ENCODE measurements at places on chromosomes 1 and 21.

DNA sequence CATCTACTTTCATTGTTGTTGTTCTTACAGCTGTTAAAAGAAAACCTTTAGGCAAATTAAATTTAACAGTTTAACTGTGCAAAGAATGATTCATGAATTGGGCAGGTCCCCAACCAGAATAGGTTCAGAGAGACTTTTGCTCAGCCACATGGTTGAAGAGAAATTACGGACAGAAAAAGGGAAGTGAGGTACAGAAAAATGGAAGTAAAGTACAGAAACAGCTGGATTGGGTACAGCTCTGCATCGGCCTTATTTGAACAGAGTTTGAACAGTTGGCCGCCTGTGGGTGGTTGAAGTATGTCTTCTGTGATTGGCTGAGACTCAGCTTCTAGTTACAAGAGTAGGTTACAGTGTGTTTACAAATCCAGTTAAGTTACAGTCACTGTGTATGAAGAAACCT, 210.1 kb downstream of the FGGY start:
- peak; percentile 31 for DNase-seq

- DNase-seq = no peak
Observed at GRCh38 chr1:193040011-193040410, 19.1 kb downstream of the UCHL5 start.

DNA sequence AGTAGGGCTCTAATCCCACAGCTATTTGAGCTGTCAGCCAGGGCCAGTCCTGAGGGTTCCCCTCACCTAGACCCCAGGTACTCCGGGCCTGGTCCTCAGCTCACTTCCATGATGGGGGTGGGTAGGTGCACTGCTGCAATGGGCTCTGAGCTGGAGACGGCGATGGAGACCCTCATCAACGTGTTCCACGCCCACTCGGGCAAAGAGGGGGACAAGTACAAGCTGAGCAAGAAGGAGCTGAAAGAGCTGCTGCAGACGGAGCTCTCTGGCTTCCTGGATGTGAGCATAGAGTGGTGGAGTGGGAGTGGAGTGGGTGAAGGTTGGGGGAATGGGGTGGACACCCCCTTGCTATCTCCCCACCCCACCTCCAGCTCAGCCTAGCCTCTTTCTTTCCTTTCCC, 2.1 kb downstream of the S100A1 start:
- no peak for DNase-seq

GRCh38 chr1:112638110-112638428, 18.4 kb downstream of the CAPZA1 start:
- DNase-seq = no peak

DNA sequence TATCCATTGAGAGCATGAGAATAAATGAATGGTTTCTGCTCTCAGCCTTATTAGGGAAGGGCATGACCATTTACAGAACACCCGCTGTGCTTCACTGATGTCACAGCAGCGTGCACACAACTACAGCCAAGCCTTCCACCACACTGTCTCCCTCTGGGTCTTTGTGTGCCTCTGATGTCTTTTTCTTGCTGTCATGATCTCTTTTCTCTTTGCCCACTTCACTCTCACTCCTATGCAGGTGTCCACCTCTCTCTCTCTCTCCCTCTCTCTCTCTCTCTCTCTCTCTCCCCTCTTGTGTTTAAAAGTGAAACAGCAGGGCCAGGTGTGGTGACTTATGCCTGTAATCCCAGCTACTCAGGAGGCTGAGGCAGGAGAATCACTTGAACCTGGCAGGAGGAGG, 232.5 kb upstream of the JUN start:
- DNase-seq = no peak

- DNase-seq = no peak
Observed at GRCh38 chr1:23563003-23563402, 3.7 kb upstream of the ID3 start.

DNA sequence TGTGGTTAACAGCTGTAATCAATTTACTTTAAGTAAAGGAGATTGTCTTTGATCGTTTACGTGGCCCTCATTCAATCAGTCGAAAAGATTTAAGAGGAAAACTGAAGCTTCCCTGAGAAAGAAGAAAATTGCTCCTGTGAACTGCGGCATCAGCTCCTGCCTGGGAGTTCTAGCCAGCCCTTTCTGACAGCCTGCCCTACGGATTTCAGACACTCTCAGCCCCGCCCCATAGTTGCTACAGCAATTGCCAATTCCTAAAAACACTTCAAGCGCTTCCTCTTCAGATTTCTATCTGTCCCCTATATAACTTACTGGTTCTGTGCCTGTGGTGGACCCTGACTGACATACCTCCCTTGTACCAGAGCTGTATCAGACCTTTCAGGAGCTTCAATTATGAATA, 277.6 kb downstream of the DSCAM start:
- no peak for DNase-seq
